NCI-H460 (cell line): ENCODE measurements at places on chromosomes 4 and X.

- no peak for DNase-seq
Observed at GRCh38 chrX:154734061-154734781, 16.7 kb downstream of the GAB3 start.

- DNase-seq: peak; percentile 51
Observed at GRCh38 chrX:23902419-23902818, 5.3 kb downstream of the APOO start.

GRCh38 chr4:51843309-51844152, 578 bp downstream of the DCUN1D4 start:
- DNase-seq: peak; percentile 40

GRCh38 chrX:86121916-86122315, 26.3 kb upstream of the DACH2 start:
- no peak for DNase-seq

GRCh38 chr4:3442959-3443749, 1.4 kb downstream of the HGFAC start:
- peak; percentile 30 for DNase-seq

DNA sequence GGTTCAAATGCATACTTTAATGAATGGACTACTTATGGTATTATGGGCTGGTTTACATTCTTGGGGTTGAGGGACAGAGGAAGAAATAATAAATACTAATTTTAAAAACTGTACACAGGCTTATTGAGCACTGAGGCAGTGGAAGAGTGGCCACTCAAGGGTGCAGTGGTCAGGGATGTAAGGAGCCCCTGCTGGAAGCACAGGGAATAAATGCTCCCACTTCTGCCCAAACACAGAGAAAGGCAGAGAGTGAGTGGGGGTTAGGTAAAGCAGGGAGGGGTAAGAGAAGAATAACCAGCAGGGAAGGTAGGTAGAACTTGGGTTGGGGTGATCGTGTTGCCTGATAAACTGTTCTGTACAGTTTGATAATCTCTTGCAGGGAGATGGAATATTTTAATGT, 60.0 kb downstream of the GAB1 start:
- DNase-seq: no peak

- DNase-seq: no peak
Observed at GRCh38 chr4:10716163-10716562, 31.6 kb upstream of the CLNK start.

- no peak for DNase-seq
Observed at GRCh38 chr4:40940317-40940741, 190.6 kb downstream of the NSUN7 start.

- no peak for DNase-seq
Observed at GRCh38 chrX:153633607-153634180, 13.3 kb upstream of the DUSP9 start.

DNA sequence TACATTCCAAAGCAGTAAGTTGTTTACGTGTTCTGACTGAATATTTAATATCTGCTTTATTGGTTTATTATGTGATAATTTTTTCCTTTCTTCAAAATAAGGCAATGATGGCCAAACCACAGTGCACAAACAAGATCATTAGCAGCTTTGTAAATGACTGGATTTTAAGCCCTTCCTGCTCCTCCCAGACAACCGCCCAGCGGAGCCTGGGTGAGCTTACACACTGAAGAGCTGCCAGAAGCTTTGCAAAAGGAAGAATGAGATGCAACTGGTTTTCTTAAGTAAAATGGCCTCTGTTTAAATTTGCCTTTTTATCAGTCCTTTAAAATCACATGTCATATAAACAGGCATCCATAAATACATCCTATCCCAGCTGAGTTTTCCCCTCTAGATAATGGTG, 52.2 kb downstream of the SPARCL1 start:
- no peak for DNase-seq

DNA sequence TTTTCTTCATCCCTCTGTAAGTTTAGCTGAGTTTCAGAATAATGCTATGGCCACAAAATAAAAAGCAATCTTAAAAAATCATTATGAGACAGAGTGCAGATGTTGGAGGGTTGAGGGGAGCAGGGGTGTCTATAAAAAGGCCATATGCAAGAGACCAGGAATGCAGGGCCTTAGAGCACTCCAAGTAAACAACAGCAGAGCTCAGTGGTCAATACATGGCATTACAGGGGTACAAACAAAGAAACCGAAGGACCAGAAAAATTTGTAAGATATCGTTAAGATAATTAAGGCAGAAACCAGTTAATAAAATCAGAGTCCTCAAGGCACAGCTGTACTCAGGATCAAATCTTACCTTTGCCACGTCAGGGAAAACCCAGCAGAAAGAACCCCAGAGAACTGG, 28.4 kb upstream of the NDST3 start:
- no peak for DNase-seq

- DNase-seq: no peak
Observed at GRCh38 chrX:69361311-69361845, 142.7 kb upstream of the NALF2 start.

GRCh38 chr4:70688795-70689231, 481 bp downstream of the UTP3 start:
- no peak for DNase-seq

GRCh38 chrX:48781705-48782104, 4.7 kb upstream of the GATA1 start:
- DNase-seq: no peak

DNA sequence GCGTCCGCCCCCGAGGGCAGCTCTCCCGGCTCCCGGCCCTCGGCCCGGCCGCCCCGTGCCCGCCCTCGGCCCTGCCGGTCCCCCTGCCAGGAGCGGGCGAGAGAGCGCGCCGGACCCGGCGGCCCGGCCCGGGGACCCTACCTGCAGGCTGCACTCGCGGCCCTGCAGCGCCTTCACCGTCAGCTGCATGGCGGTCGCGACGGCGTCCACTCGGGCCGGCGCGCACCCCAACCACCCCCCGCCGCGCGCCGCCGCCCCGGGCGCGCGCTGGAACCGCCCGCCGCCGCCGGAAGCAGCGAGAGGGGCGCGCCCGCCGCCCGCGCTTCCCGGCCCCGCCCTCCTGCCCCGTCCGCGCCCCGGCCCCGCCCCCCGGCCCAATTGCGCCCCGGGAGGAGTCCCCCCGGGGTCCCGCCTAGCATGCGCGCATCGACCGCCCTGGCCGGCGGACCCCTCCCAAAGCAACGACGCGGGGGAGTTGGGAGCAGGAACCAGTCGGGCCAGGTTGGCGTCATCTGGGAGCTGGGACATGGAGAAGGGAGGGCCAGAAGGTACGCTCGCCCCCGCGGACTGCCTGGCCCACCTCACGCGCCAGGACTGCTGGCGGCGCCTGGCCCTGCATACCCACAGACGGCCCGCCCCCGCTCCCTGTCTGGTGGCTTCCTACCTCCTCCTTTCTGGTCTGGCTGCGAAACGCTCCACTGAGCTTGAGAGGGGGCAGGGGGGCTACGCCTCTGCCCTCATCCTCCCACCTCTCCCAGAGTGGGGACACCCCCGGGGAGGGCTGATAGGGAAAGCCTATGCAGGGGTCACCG, at the start of gene UBL4A:
UBL4A (minus strand) TSS at position 220 of the 812 bp plus-strand sequence; CDS start at position 189, 31 bp downstream.
- peak; percentile 36 for DNase-seq

GRCh38 chr4:78056265-78057129, 626 bp upstream of the FRAS1 start:
- no peak for DNase-seq

DNA sequence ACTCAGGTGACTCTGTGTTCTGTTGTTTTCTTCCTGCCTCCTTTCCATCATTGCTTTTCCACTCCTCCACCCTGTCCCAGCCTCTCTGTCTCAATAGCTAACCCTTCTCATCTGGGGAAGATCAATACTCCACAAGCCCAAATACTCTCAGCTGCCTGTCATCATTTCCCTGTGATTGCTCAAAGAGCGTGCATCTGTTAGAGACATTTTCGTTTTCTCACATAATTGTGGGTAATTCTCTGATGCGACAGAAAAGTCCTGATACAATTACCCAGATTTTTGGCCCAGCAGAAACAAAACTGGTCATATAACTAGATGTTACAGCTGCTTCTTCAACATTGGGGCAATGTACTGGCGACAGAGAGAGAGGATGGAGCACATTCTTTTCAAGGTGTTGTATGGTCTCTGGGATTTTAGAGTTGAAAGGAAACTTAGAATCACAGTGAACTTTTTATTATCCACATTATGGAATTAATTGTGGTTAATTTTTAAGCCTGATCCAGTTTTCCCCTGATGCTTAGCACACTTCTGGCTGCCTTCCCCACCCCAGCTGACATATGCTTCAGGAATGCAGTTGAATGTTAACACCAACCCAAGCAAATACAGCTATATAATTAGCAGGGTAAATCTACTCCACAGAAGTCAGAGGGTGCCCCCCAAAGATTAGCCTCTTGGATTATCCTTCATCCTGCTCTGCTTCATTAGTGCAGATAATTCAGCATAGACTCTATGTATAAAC, 171.4 kb upstream of the ANXA3 start:
- DNase-seq: no peak

- DNase-seq: no peak
Observed at GRCh38 chrX:10936976-10937375, 174.2 kb upstream of the HCCS start.

DNA sequence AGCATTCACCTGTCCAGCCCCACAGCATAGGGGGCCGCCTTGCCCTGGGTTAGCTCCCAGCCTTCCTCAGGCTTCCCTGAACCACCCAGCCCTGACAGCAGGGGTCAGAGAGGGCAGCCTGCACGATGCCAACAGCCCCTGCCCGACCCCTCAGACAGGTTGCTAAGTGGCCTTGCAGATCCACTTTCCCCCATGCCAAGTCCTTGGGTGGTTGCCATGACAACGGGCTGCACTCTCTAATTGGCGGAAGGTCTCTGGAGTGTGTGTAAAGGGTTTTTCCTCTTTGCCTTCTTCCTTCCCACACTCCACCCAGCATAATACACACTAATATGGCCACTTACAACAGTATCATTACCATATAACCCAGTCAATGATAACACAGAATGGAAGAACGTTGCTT, 99.6 kb upstream of the AFAP1 start:
- DNase-seq: no peak

- DNase-seq: no peak
Observed at GRCh38 chrX:23610495-23610894, 56.8 kb upstream of the PRDX4 start.

GRCh38 chrX:153504445-153505016, 9.8 kb downstream of the BGN start:
- DNase-seq: no peak

- DNase-seq: peak; percentile 94
Observed at GRCh38 chrX:47556045-47556623, 4.9 kb upstream of the ARAF start.

DNA sequence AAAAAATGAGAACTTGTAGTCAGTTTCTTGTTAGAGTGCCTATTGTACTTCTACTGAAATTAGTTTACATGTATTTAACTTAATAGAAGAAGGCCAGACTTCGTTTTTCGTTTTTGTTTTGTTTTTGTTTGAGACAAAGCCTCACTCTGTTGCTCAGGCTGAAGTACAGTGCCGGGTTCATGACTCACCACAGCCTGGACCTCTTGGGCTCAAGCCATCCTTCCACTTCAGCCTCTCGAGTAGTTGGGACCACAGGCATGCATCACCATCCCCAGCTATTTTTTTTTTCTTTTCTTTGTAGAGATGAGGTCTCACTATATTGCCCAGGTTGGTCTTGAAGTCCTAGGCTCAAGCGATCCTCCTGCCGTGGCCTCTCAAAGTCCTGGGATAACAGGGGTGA, 793.9 kb downstream of the ADGRL3 start:
- no peak for DNase-seq

DNA sequence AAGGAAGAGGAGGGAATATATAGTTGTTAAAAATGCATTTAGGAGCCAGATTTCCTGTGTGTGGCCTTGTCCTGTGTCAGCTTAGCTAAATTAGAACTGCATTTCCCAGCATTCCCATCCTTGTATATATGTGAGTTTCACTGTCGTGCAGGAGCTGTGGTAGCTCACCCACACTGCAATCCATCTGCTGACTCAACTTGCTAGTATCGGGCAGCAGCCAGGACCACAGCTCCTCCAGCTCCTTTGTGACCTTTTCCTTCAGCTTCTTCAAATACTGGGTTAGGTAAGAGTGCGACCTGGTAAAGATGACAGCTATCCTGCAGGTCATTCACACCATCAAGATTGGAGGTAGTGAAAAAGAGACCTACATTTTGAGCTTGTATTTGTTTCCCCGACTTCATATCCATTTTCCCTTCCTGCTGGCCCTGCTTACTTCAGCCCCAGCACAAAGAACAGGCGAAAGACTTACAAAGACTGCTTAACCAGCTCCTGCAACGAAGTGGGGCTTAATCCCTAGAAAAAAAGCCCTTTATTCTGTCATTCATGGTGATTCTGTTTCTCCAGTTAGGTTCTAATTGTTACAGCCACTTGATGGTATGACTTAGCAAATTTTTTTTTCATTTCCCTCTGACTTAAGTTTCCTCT, 11.4 kb downstream of the ASIC5 start:
- DNase-seq: peak; percentile 71

GRCh38 chrX:84133023-84133422, 55.0 kb downstream of the RPS6KA6 start:
- no peak for DNase-seq
